Activated T-cell treated with anti-CD3 and anti-CD28 coated beads, Interleukin-2, amount 50 U/mL, for 24 hours (primary cell): ENCODE measurements at places on chromosomes 2 and 18.

- DNase-seq, result no peak
Measured at GRCh38 chr18:8324343-8325065, 284.7 kb upstream of the RAB12 start.

DNA sequence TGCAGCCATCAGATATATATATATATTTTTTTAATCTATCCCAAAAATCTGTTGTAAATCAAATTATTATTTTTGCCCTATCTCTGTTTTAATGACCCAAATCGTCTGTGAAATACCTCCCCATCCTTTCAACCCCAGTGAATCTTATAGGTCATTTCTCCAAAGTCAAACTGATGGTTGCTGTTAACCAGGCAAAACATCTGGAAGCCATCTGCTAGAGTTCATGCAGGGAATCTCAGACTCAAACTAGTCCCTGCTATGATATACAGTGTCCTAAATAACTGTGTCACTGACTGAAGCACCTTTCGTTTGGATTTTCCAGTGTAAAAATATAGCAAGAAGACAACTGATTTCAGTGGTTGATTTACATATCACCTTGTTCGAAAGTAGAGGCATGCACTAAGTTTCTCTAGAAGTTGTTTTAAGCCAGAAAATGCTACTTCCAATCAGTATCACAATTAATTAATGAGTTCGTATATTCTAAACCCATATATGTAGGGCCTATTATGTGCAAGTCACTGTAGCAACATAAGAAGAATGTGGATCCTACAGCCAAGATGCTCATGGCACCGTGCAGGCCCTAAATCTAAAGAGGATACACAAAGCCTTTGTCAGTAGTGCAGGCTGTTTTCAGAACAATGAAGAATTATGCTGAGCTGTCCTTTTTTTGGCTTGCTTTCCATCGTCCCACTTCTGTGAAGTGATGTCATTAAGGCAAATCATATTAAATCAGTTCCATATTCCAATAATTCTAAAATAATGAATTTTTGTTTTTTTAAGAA lies 566.0 kb downstream of the STK39 start:
- no peak for DNase-seq

GRCh38 chr18:2889761-2890192 lies 43.0 kb downstream of the EMILIN2 start:
- no peak for DNase-seq

DNA sequence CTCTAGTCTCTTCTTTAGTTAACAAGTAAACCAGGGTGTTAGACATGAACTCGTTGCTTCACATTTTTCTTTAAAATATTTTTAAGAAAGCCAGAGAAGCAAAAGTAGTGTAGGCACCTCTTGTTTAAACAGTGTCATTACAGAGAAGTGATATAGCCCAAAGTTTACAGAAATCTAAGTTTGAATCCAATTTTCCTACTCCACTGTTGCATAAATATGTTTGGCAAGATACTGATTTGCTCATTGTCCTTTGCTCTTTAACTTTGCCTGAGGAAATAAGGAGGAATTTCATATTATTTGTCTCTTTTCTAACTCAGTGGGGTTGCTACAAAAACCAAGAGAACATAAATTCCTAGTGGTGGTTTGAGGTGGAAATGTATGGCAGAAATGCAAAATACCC lies 81.1 kb downstream of the PAX3 start:
- no peak for DNase-seq

DNA sequence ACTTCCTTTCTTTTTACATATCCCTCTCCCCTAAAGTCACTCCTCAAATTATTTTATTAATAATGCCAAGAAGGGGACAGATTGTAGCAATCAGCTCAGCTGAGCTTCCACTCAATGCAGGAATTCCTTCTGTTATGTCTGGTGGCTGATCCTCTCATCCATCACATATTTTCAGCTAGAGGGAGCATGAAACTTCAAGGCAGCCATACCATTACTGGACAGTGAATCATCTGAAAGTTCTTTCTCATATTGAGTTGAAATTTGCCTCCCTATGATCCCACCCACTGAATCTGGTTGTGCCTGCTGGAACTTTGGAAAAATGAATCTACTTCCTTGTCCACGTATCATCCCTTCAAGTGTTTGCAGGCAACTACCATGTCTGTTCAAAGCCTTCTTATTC lies 11.2 kb downstream of the ZNF385B start:
- DNase-seq, result no peak

DNA sequence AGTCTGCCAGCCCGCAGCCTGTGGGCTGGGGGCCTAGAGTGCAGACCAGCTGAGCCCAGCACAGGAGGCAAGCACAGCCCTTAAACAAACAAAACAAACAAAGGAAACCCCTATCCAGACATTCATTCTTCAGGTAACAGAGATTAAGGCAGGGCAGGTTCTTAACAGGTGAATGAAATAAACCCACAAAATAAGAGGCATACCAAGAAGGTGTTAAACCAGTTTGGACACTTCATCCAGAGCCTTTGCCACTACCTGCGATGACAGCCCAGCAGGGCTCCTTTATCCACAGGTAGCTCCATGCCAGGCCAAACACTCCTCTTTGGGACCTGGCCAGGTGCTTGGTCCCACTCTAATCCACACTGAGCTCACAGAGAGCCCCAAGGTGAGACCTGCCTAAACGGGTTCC lies 209.7 kb upstream of the SIX2 start:
- no peak for DNase-seq

DNA sequence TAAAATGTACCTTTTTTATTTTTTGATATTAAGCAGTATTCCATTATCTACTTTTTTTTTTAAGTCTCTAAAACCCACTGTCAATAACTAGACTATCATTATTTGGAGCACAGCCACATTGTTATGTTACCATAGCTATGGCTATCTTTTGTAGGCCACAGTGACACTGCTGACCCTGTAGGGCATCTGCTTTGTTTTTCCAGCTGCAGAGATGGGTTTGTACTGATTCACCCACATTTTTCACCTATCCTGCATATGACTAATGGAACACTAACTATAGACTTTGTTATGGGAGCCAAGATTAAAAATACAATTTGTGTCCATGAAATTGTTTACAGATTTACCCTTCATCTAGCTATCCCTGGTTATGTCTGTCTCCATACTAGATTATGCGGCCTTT lies 21.6 kb upstream of the OTX1 start:
- no peak for DNase-seq

DNA sequence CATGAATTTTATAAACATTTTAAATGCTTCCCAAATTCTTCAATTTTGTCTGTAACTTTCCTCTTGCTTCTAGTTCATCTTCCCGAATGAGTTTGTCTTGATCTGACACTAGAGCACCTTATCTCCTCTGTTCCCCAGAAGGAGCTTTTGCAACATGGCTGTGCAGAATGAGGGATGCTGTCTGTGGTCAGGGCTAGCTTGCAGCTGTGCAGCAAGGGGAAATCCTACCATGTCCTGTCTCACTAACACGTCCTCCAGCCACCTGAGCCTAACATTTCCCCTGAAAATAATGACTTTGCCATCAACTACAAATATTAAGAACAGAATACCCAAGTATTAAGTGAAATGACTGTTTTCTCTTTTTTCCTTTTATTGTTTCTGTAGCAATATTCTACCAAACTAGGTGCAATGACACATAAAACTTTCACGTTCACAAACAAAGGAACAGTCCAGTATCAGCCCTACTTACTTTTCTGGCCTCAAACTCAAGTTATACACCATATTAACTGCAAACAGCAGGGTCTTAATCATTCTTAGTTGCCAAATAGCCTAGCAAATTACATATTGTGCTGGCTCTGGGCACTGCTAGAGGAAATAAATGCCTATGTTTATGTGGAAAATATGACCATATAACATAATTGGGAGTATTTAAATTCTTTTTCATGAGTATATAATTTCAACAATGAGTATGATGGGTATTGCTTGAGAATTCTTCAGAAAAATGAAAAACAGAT lies 423.3 kb downstream of the CMPK2 start:
- DNase-seq, result no peak

DNA sequence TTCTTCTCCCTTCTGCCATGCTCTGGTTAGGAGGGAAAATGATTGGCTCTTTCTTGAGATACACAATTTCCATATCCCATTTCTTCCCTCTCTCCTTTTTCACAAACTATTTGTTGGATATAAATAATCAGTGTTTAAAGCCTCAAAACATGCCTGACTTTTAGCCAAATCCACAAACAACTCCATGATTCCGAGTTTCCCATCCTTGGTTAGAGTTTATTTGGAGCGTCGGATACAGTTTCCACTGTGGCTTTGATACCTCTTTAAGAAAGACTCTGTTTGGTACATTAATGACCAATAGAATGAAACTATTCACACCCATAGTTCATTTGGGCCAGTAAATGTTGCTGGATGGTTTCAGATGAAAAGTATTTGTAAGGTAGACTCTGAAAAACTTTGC lies 5.9 kb upstream of the FHL2 start:
- no peak for DNase-seq

DNA sequence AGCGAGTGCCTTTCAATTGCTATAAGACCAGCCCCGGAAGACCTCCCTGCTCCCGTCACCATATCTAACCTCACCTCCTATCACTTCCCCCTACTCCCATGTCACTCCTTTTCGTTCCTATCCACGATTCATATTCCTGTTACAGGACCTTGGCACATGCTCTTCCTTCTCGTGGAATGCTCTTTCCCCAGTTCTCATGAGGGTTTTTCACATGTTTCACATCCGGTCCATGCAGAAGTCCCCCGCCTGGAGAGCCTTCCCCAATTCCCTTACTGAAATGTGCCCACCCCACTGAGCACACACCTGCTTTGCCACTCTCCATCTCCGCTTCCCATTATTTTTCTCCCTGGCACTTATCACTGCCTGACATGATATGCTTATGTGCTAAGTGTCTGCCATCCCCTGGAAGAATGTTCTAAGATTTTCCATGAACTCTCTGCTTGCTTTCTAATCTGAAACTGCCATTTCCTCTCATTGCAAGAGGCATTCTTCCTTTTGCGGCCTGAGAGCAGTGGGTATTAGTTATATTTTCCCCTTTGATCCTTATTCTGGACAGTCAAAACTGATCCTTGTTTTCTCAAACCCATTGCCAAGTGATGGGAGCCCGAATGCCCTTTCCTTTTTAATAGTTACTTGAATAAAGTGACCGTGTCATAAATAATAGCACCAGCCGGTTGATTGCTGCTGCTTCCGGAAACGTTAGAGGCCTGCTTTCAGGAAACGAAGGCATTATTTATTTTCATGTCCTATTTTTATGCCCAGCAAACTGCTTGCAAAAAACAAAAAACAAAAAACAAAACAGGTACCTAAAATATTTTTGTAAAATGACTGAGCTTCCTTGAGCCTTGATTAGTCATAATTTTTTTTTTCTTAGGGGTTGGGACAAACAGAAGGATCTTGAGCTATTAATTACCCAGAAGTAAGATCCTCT lies 127.9 kb downstream of the ZNF532 start:
- DNase-seq, result no peak

GRCh38 chr18:37309059-37309458 lies 256.5 kb downstream of the CELF4 start:
- DNase-seq, result no peak

GRCh38 chr2:71154279-71154678 lies 23.8 kb downstream of the MPHOSPH10 start:
- no peak for DNase-seq

- DNase-seq, result no peak
Measured at GRCh38 chr18:45719106-45719505, 4.9 kb upstream of the SLC14A1 start.

DNA sequence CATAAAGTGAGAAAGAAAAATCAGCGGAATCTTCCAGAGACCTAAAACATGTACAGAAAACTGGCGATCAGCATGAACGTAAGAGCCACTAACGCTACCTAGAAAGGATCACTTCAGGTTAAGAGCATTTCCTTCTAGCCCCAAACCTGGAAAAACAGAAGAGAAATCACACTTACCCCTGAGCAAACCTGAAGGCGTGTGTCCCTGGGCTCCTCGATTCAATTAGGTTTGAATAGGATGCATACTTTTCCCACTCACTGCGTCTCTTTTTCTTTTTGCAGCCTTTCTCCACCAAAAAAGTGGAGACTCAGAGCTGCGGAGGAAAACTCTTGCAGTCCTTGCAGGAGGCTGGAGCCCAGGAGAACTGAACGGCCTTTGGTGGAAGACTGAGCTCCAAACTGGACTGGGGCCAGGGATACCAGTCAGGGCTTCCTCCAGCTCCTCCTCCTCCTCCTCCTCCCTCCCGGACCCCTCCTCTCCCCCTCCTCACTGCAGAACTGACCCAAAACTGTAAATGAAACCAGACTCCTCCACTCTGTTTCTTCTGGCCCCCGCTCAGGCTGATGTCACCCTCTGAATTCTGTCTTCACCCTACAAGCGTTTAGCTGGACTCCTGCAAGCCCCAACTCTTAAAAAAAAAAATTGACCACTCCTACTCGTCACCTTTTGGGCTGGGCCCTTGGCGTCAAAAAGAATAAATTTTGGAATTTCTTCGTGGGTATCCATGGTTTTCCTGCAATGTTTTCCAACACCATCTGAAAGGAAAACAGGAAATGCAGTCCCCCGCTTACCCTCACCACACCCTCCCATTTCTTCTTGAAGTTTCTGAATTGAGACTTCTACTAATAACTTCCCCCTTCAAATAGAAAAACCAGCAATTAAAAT lies at the start of gene COL6A3:
COL6A3 (minus strand) TSS at position 388 of the 885 bp plus-strand sequence. CDS start 17,347 bp downstream, outside the sequence.
- DNase-seq, result no peak

- DNase-seq, result no peak
Measured at GRCh38 chr2:109527079-109527478, 86.7 kb downstream of the SEPTIN10 start.

DNA sequence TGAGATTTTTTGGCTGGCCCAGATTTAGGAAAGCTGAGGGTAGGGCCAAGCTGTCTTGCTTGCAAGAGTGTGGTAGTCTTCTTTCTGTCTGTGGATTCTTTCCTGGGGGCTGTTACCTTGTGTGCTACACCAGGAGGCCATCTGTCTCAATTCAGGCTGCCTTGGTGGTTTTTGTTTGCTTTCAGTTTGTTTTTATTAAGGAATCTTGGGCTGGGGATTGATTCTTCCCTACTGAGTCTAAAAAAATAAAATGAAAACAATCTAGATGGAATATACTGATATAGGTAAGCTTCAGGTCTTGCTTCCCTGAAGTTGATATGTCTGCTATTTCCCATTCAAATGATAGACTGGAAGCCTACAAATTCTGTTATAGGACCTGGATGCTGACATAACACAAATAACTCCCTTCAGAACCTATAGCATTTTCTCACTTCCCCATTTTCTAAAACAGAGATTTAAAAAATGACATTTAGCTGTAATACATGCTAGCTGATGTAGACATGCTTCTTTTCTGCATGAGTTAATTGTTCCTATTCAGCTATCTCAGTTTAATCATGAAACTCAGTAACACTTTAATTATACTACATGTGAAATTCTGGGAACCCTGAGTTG lies 5.3 kb downstream of the LHCGR start:
- DNase-seq, result no peak

GRCh38 chr2:120979921-120980320 lies 244.3 kb downstream of the GLI2 start:
- no peak for DNase-seq

DNA sequence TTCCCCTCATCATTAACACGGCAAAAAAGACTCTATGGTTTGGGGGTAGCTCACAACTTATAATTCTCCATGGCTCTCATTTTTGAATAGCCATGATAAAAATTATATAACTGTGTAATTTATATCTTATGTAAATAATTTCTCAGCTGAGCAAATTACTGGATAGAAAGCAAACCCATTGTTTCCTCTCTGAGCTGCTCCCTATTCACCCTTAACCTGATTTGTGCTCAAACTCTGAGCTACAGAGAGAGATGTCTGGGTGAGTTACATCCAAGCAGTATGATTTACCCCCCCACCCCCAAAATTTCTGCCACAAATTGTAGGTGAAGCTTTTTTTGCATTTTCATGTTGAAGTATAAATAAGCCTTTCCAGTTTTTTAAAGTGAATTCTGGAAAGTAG lies 123.7 kb downstream of the TFCP2L1 start:
- DNase-seq, result no peak

- DNase-seq, result no peak
Measured at GRCh38 chr2:234631646-234632514, 135.0 kb upstream of the ARL4C start.
